CD4-positive, alpha-beta T cell treated with Interleukin-6 at 100 ng/mL for 8 hours (primary cell): ENCODE measurements at places on chromosomes 13 and 19.

DNA sequence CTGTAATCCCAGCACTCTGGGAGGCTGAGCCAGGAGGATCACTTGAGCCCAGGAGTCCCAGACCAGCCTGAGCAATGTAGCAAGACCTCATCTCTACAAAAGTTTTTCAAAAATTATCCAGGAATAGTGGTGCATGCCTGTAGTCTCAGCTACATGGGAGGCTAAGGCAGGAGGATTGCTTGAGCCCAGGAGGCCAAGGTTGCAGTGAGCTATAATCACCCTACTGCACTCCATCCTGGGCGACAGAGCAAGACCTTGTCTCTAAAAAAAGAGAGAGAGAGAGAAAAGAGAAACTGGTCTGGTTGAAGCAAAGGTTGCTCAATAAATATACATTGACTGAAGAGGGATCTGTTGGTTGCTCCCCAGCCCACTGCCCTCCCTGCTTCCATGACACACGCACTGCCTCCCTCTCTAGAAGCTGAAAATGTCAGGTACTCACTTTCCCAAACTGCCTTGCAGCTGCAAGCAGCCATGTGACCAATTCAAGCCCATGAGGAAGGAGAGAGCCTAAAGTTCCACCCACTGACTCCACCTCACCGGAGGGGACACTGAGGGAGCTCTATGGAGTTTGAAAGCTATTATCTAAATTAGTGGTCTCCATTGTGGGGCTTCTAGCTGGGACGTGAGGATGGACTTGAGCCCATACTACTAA is 14.0 kb downstream of the CEACAM16 start:
- no peak for DNase-seq

GRCh38 chr13:28464861-28465460 is 30.0 kb downstream of the FLT1 start:
- no peak for DNase-seq

DNA sequence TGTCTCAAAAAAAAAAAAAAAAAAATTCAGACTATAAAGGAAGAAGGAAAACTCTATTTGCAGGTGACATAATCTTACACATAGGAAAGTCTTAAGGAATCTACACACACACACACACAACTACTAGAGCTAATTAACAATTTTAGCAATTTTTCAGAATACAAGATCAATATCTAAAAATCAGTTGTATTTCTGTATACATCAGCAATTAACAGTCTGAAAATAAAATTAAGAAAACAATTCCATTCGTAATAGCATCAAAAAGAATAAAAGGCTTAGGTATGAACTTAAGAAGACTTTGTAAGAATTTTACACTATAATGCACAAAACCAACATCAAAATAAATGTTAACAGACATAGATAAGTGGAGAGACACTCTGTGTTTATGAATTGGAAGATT is 15.6 kb upstream of the CALM3 start:
- DNase-seq = no peak

DNA sequence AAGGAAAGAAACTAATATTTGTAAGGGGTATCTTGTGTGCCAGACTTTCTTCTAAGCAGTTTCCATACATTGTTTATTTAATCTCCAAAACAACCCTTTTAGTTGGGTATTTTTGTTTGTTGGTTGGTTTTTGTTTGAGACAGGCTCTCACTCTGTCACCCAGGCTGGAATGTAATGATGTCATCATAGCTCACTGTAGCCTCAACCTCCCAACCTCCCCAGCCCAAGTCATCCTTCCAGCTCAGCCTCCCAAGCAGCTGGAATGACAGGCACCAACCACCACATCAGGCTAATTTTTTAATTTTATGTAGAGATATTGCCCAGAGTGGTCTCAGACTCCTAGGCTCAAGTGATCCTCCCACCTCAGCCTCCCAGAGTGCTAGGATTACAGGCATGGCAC is 41.2 kb upstream of the LSM14A start:
- no peak for DNase-seq
